ENCODE measurements at places on chromosomes 1 and 21. TPM values are rescaled to one million over a fixed set of nuclear protein-coding genes. Genes with fewer than 3 reads are reported as not detected.
A peak's percentile ranks its signal among the peaks of the same experiment; 100 is the strongest.

DNA sequence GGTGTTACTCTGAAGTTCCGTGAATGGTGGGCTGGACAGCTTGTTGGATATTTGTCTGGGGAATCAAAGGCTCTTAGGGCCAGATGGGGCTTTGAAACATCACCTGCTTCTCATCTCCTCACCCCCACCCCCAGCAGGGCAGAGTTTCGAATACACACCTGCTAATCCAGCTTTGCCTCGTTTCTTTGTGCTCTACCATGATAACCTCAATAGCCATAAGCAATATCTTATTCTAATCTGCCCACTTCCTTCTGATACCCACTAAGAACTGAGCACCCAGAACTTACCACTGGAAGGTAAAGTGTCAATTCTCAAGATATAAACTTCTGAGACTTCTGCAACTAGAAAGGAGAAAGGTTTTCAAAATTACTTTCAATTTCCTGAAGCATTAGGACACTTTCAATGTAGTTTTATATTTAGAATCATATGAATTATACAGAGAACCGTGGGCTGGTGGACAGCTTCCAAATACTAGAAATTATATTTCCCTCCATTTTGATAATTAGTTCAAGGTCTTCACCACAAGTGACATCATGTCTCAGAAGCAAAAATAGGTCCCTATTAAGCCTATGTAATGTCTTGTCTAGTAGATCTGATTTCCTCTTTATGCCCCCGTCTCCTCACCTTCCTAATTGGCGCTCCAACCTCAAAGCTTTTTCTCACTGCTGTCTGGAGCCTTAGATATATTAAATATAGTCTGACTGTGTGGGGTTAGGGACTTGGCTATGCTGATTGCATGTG, 64.4 kb upstream of the NEK2 start:
- no peak overlapping the region for H3K27ac ChIP-seq
- H3K27me3 ChIP-seq = no peaks in the 10 kb centered on the region

DNA sequence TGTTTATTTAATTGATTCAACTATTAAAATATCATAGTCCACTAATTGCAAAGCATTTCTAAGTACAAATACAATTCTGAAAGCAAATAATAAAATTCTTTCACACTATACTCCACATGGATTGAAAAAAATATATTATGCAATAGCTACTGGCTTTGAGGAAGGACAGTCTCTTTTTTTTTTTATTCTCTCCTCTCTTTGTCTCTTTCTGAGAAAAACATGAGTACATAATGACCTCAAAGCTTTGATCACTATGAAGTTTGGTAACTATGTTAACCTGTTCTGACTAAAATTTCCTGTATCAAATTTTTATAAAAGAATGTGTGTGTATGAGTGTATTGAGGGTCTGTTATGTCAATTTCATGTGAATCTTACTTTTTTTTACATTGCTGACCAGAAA, 96.2 kb downstream of the RGS2 start:
- no peaks in the 10 kb centered on the region for H3K27me3 ChIP-seq
- no peak overlapping the region for H3K4me3 ChIP-seq
- H3K4me1 ChIP-seq = peaks cover 7% of the 10 kb centered on the region
- no peaks in the 10 kb centered on the region for H3K36me3 ChIP-seq
- DNase-seq = no peak

DNA sequence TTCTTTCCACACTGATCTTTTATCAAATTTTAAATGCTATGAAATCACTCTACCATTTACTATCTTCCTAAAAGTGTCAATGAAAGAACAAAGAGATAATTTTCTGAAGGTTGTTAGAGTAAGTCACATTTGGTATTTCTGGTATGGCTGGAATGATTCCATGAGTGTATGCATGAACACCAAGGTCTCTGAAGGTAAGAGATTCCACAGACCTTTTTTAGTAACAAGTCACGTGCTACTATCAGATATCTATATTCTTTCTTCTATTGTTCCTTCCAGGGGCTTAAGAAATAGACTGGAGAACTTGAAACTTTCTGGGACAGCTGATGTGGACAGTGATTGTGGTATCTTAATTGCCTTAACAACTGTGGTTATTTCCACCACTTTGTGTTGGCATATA, 265.0 kb downstream of the SDCCAG8 start:
- no peaks in the 10 kb centered on the region for H3K36me3 ChIP-seq
- H3K27me3 ChIP-seq = no peaks in the 10 kb centered on the region
- no peaks in the 10 kb centered on the region for H3K4me1 ChIP-seq
- no peak for DNase-seq
- H3K4me3 ChIP-seq = no peak overlapping the region
- no peak overlapping the region for H3K27ac ChIP-seq

GRCh38 chr1:14363036-14363590, 235.4 kb upstream of the KAZN start:
- H3K27me3 ChIP-seq = no peaks in the 10 kb centered on the region
- H3K36me3 ChIP-seq = no peaks in the 10 kb centered on the region
- H3K4me3 ChIP-seq = no peak overlapping the region
- no peaks in the 10 kb centered on the region for H3K4me1 ChIP-seq
- DNase-seq = no peak
- H3K27ac ChIP-seq = no peak overlapping the region

GRCh38 chr1:45299981-45300668, 26.6 kb upstream of the HPDL start:
- no peak overlapping the region for H3K27ac ChIP-seq
- no peak overlapping the region for H3K4me3 ChIP-seq
- H3K4me1 ChIP-seq = peaks cover 9% of the 10 kb centered on the region
- peak; percentile 31 for DNase-seq
- no peaks in the 10 kb centered on the region for H3K36me3 ChIP-seq

DNA sequence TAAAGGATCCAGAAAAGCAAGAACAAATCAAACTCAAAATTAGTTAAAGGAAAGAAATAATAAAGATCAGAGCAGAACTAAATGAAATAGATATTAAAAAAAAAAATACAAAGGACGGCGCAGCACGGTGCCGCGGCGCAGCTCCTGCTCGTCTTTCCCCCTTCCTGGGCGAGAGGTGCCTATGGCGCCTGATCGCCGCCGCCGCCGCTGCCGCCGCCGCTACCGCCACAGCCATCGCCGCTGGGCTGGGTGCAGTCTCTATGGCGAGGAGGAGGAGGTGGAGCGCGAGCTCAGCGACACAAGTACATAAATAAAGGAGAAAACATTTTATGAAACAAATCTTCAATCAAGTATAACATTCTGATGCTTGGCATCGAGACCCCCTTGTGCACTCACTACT, 77.6 kb upstream of the VANGL1 start:
- no peaks in the 10 kb centered on the region for H3K36me3 ChIP-seq
- no peaks in the 10 kb centered on the region for H3K4me1 ChIP-seq
- H3K27me3 ChIP-seq = peaks cover 28% of the 10 kb centered on the region
- DNase-seq = no peak
- no peak overlapping the region for H3K4me3 ChIP-seq
- H3K27ac ChIP-seq = no peak overlapping the region

The ETV3L gene
- not detected for total RNA-seq

DNA sequence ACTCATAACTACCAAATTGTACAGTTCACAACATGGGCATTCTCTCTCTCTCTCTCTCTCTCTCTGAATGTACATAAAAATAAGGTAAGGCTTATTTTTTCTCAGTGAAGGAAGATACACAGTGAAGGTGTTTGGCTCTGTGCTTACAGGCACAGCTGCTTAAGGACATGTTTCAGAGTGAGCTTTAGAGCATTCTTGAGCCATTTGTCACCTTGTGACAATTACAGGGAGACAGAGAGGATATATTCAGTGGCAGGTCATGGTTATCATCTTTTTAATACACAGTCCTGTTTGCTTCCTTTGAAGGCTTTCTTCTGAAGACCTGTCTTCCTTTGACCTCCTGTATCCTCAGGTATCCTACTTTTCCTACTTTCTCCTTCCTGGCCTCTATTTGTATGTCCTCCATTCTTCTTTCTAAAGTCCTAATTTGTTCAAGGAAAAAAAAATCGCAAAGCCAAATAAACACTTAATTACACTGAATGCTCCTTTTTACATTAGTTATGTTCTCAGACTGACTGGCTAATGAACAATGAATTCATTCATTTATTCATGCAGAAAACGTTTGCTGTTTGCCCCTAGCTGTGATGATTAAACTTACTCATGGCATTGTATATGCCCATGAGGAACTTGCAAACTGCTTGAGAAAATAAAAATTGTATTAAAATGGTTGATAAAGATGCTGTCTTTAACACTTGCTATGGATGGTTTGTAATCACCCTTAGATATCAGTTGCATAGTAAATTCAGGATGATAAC, 33.4 kb downstream of the HSD17B7 start:
- H3K27ac ChIP-seq = no peak overlapping the region
- no peak overlapping the region for H3K4me3 ChIP-seq
- peaks cover 7% of the 10 kb centered on the region for H3K4me1 ChIP-seq
- DNase-seq = no peak
- peaks cover 39% of the 10 kb centered on the region for H3K27me3 ChIP-seq

The SPRR2A gene
- not detected for total RNA-seq

DNA sequence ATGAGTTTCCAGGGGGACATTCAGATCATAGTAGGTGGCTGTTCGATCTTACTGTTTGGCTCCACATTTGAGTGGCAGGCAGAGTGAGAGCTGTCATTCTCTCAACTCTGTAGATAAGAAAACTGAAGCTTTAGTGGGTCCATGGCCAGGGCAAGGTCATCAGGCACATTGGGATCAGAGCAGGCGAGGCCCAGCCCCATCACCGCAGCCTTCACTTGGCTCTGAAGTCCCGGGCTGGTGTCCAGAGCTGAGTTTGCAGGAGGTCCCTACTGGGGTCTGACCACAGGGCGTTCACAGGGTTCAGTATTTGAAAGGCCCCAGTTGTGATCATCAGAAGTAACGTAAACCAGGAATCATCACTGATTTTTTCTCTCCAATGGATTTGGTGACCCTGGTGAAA, 76.7 kb downstream of the OBSCN start:
- no peaks in the 10 kb centered on the region for H3K4me1 ChIP-seq
- no peak overlapping the region for H3K4me3 ChIP-seq
- H3K27me3 ChIP-seq = no peaks in the 10 kb centered on the region

GRCh38 chr1:8315573-8316475, 2.1 kb upstream of the SLC45A1 start:
- peaks cover 32% of the 10 kb centered on the region for H3K27me3 ChIP-seq
- H3K4me1 ChIP-seq = no peaks in the 10 kb centered on the region
- DNase-seq = no peak
- no peak overlapping the region for H3K4me3 ChIP-seq
- H3K27ac ChIP-seq = no peak overlapping the region

GRCh38 chr1:61952675-61953074, 210.4 kb downstream of the PATJ start:
- H3K4me1 ChIP-seq = no peaks in the 10 kb centered on the region
- H3K27ac ChIP-seq = no peak overlapping the region
- DNase-seq = no peak
- no peaks in the 10 kb centered on the region for H3K36me3 ChIP-seq
- no peaks in the 10 kb centered on the region for H3K27me3 ChIP-seq

The PKLR gene
- total RNA-seq = 5.6 TPM

The SLFNL1 gene
- 0.55 TPM for total RNA-seq

DNA sequence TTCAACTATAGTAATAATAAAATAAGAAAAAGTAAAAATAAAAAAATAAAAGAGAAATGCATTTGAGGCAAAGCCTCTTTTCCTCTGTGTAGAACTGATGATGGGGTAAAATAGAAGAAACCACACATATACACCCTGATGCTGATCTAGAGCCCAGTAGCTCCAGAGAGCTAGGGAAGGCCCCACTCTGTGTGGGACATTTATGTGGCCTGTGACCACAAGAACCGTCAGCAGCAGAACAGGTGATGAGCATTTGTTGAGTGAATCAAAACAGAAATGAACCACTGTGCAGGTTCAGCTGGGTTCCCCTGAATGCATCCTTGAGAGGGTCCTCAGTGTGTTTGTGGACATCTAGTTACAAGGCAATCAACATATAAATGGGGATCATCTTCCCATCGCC, 221.8 kb upstream of the HOOK1 start:
- DNase-seq = no peak
- no peak overlapping the region for H3K27ac ChIP-seq
- no peaks in the 10 kb centered on the region for H3K27me3 ChIP-seq
- no peaks in the 10 kb centered on the region for H3K36me3 ChIP-seq
- H3K4me1 ChIP-seq = peaks cover 36% of the 10 kb centered on the region
- H3K4me3 ChIP-seq = no peak overlapping the region

The PRMT2 gene
- 89.7 TPM for total RNA-seq

The CLCA1 gene
- total RNA-seq = 16.1 TPM

The STUM gene
- total RNA-seq = 2.7 TPM

The SH3BGR gene
- 15.7 TPM for total RNA-seq

DNA sequence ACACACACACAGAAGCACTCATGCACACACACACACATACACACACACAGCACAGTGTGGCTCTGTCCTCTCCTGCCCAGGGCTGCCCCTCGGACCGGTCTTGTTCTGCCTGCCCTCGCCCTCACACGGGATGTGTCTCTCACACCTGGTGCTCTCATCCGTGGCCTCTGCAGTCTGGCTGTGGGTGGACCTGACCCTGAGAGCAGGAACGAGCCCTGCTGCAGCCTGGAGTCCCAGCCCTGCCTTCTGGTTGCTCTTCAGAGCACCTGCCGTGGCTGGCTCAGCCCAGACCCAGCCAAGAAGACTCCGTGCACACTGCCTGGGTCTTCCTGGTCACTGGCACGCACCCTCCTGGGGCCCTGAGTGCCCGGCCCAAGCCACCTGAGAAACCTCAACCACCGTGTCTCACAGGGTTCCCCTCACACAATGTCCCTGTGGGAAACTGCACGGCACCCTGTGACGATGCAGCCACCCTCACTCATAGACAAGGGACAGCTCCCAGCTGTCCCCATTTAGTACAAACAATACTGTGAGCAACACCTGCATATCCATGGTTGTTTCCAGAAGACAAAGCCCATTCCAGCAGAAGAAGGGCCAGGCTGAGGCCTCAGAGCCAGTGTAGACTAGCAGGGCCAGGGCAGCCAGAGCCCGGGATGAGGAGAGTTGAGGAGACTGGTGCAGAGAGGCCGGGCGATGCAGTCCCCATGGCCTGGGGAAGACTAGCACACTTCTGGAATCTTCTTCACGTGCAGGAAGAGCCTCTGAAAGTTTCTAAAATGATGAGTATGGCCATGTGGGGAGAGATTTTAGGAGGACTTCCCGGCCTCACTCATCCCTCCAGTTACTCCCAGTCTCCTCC, 234.0 kb downstream of the NPHP4 start:
- H3K27ac ChIP-seq = no peak overlapping the region
- no peak overlapping the region for H3K4me3 ChIP-seq
- H3K27me3 ChIP-seq = peaks cover 4% of the 10 kb centered on the region
- no peaks in the 10 kb centered on the region for H3K36me3 ChIP-seq
- DNase-seq = no peak
- no peaks in the 10 kb centered on the region for H3K4me1 ChIP-seq

- H3K4me3 ChIP-seq = no peak overlapping the region
- peak overlapping the region; percentile 78 for H3K27ac ChIP-seq
- no peaks in the 10 kb centered on the region for H3K27me3 ChIP-seq
- DNase-seq = peak; percentile 28
- H3K4me1 ChIP-seq = peaks cover 57% of the 10 kb centered on the region
Observed at GRCh38 chr1:93615582-93616150, 66.0 kb downstream of the BCAR3 start.

The OLIG2 gene
- not detected for total RNA-seq

The RPE65 gene
- not detected for total RNA-seq
